ENCODE measurements at places on chromosomes 5 and 9.

DNA sequence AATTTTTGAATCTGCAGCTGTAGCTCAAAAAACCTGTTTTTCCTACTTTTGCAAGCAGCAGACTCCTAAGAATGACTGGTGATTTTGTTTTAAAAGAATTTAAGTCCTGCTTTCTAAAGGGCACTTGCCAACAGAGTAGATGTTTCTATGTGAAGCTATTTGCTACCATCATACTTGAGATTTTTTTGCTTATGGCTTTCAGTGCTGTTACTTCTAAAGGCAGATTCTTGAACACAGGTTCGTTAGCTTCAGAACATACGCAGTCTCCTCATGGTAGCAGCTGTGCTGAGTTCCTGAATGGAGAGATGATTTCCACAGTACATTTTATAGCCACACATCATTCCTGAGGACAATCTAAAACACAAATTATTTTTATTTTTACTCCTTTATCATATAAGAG lies 24.4 kb upstream of the ELL2 start:
- DNase-seq = no peak

- DNase-seq = no peak
Measured at GRCh38 chr5:154319736-154320135, 126.1 kb upstream of the SAP30L start.

- no peak for DNase-seq
Measured at GRCh38 chr5:20370061-20370460, 382.1 kb upstream of the CDH18 start.

- no peak for DNase-seq
Measured at GRCh38 chr5:149128023-149128875, 13.0 kb upstream of the ABLIM3 start.

DNA sequence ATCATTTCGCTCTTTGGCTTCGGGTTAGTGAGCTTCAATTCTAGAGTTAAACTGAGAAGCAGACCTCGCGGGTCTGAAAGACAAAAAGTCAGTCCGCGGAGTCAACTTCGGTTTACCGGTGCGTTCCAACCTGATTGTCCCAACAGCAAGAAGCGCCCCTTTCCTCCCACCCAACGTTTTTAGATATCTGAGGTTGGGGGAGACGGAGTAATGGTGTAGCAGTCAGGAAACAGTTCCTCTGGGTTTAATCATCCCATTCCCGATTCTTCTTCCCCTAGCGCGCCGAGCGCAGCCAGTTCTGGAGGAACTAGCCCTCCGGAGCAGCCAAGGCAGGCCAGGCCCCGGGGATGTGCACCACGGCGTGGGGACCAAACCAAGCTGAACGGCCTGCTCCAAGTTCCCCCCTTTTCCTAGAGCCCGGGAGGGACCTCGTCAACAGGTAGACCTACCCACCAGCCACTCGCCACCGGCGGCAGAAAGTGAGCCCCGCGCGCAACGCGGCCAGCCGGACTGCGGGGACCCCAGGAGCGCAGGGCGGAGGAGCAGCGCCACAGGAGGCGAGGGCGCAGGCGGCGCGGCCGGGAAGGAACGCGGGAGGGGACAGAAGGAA lies 622 bp upstream of the ISL1 start:
- peak; percentile 7 for DNase-seq

- no peak for DNase-seq
Measured at GRCh38 chr9:130263601-130264413, 1.8 kb upstream of the HMCN2 start.

DNA sequence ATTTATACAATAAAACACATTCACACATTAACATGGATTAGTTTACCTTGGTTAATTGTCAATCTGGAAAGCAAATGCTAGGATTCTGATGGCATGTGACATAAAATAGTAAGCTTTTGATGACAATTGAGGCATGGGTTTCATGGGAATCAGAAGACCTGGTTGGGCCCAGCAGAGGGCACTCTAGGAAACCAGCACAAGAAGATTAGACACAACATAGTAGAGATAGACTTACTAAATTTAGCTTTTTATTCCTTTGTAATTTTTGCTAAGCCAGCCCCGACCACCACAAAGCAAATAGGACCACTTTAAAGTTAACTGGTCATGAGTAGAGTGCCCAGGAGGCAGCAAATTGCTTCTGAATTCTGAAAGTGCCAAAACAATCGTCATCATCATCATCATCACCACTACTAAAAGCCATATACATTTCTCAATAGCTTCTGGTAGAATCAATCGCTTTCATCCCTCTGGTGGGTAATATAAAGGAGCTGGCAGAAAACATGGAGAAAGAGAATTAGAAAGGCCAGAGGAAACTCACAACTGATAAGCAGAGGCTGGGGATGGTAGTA lies 163.2 kb downstream of the ARRDC3 start:
- DNase-seq = no peak

GRCh38 chr9:134460896-134461295 lies 134.6 kb downstream of the RXRA start:
- no peak for DNase-seq

DNA sequence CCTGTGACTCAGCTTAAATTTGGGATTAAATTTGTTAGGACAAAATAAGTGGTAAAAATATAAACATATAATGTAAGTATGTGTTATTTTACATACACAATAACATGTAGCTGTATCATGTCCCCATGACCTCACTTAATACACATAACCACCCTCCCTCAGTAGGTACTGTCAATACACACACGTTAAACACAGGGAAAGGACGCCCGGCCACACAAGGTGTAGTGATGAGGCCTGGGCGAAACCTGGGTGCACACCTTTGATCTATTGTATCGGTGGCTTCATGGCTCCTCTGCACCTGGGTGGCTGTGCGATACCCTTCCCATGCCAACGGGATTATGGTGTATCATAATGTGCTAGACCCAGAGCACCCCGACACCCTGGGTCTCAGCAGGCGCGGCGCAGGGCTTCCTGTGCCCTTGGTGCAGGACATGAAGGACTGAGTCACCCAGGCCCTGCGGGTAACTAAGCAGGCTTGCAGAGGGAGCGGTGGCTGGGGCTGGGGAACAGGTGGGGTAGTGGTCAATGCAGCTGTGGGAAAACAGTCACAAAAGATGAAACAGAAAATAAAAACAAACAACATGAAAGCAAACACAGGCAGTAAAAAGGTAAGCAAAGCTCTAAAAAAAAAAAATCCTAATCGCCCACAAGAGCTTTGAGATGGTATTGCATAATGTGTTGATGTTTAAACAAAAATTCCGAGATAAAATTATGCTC lies 127.5 kb upstream of the RETREG1 start:
- DNase-seq = no peak

- no peak for DNase-seq
Measured at GRCh38 chr5:97194366-97194765, 11.3 kb upstream of the RIOK2 start.

DNA sequence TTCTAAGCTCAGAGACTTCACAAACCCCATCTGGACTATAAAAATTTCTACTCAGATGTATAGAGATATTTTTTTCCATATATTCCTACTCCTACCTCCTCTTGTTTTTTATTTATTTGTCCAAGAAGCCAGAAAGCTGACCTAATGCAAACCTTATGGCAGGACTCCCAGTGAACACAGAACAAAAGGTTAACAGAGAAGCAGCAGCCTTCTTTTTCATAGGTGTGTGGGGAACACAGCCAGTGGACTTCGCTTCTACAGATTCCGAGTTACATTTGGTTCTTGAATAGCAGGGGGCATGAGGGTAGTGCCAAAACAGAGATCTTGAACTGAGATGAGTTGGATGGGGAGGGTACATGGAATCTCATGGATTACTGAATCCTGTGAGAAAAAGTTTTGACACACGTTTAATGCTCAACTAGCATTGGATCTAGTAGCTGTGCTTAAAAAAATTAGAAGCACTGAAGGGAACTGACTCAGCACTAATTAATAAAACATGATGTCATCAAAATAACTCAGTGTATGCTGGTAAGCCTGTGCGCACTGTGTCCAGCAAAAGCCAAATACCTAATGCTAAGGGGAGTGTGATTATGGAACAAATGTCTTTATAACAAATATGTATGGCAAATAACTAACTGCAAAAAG lies 240.1 kb downstream of the GABRB2 start:
- no peak for DNase-seq

DNA sequence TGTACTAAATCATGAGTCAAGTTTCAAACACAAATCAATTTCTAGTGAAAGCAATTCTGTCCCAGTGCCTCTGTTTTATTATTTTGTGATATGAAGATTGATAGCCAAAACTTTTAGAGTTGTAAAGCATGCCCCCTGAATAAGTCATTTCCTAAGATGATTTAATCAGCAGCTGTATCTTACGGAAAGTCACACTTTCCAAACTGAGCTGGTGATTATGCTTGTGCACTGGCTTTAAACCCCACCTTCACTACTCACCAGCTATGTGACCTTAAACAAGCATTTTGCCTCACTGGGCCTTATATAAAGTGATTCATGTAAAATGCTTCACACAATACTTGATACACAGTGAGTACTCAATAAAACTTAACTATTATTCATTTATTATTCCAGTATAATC lies 78.1 kb downstream of the EDIL3 start:
- DNase-seq = no peak

DNA sequence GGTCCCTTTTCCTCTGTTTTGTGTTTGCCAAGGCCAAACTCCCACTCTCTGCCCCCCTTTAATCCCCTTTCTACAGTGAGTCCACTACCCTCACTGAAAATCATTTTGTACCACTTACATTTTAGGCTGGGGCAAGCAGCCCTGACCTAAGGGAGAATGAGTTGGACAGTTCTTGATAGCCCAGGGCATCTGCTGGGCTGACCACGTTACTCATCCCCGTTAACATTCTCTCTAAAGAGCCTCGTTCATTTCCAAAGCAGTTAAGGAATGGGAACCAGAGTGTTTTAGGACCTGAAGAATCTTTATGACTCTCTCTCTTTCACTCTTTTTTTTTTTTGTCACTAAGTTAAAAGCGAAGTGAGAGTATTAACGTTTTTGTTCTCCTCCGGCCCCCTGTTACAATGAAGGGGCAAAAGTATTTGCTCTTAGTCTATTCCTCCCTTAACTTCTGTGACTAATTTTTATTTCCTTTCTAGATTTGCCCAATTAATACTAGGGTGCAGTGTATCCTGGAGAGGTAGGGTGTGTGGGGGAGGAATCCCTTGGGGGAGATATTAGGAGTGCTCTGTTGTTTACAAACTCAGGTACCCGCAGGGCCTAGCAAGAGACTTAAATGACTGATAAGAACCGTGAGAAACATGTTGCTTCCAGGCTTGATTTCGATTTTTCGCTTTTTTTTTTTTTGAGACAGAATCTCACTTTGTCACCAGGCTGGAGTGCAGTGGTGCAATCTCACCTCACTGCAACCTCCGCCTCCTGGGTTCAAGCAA lies 14.7 kb downstream of the GM2A start:
- no peak for DNase-seq

DNA sequence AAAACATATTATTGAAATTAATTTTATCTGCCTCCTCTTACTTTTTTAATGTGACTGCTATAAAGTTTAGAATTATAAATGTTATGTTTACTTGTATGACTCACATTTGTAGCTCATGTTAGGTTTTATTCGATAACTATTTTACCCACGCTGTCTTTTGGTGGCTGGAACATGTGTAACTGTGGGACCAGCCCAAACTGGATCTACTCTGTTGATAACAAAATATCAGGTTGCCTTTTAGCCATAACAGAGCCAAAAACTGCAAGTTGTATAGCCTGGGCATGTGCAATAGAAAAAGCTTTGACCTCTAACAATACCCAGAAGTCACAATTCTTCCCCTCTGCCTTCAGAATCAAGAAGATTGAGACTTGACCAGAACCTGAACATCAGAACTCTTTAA lies 356.5 kb downstream of the PRELID2 start:
- no peak for DNase-seq

- DNase-seq = no peak
Measured at GRCh38 chr9:108323615-108324014, 532.2 kb downstream of the ACTL7B start.

DNA sequence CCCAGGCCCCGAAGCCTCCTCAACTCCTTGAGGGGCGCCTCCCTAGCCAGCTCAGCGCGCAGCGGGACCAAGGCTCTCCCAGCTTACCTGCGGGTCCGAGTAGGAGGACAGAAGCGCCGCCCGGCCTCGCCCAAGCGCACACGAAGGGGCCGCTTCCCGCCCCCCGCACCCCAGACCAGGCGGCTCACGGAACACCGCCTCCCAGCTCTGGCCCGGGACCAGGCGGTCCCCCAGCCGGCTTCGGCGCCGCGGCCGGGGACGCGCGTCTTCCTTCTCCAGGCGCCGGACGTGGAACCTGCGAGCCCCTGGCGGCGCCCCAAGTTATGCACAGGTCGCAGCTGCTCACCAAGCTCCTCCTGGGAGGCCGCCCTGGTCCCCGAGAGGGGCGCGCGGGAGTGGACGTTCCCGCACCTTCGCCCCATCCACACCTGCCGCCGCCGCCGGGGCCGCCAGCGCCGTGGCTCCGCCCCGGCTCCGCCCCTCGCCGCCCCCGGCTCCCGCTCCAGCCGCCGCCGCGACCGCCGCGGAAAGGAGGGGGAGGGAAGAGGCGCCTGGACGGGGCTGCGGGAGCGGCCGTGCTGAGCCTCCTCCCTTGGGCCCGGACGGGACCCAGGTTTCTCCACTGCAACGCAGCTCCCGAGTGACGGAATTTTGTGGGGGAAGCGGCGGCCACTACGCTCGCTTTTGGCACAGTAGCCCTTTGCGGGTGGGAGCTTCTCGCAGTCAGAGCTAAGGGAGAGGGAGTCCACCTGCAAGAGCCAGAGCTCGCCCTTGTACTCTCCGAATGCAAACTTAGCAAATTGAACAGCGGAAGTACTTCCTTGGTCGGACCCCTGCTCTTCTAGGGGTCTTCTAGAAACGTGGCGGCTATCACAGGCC lies 77.5 kb upstream of the IFNE start:
- DNase-seq = no peak

DNA sequence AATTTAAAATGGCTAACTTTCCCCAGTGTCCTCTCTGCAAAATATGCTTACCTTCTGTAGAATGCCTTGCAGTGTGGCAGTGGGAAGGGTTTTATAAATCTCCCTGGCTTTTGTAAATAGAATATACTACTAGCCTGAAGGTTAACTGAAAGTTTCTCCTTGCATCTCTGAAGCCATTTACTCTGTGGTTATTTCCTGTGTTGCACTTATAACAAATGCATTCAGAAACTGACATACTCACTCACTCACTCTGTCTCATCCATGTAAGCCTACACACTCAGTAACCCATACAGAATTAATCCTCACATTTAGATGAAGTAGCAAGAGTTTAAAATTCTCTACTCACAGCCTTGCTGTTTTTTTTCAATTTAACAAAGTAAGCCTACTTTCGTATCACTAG lies 87.1 kb upstream of the SH3GL2 start:
- DNase-seq = no peak

GRCh38 chr9:106745457-106745856 lies 117.5 kb upstream of the ZNF462 start:
- no peak for DNase-seq

DNA sequence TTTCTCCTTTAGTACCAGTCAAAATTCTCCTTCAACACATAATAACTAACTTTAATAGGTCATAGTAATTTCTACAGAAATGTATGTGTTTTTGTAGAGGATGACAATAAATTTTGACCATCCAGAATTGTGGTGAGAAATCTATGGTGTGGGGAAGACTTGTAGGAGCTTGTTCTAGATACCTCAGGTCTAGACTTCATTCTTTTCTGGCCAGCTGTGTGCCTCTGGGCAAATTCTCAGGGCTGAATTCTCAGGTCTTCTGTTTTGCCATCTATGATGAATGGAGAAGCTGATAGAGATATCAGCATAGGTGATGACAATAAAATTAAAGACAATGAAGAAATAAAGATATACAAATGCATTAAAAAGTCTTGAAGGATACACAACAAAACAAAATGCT lies 298.6 kb upstream of the MEF2C start:
- DNase-seq = no peak

Data from NCI-H1694 (cell line).